ENCODE measurements at places on chromosomes 1 and 21.

DNA sequence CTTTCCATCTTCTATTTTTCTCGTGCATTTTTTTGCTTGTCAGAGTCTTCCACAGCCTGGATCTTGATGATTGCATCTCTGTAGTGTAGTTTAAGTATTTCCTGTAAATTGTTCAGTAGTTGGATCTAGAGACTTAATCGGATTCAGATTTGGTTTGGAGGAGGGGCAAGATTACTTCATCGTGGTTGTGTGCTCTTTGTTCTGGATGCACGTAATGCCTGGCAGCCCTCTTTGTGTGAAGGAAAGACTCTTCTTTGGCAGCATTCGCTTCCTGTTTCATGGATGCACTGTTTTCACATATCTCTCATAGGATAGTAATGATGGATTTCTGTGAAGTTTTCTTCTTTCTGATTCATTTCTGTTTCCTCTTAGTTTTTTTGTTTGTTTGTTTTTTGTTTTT, 14.2 kb downstream of the SEMA4A start:
- no peak for DNase-seq

DNA sequence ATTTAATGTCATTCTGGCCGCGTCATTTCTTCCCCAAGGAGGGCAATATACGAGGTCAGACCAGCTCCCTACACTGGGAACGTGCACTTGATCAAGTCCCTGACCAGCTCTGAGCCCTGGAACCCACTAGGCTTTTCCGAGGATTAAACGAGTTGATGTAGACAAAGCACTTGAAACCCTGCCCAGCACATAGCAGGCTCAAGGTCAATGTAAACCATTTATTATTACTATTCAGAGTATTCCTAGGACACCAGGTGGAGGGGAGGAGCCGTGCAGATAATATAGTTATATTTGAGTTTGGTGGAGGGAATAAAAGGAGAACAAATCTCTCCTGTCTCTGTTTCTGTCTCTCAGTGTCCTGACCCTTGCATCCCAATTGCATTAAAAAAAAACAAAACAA, 174.1 kb upstream of the IGSF21 start:
- DNase-seq: no peak

DNA sequence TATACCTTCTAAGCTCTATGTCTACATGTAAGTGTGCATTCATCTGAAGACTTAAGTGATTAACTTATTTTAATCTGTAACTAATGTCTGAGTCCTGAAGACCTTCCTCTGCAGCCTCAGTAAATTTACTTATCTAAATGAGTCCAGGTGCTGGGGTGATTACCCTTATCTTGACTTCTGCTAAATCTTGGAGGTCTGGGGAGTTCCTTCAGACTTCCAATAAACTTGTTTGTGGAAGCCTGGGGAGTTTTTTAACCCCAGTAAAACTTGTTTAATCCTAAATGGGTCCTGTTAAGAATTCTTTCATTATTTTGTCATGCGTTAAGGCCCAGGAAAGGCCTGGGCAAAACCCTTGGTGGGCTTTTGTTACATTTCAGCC, 37.0 kb downstream of the RSPH1 start:
- DNase-seq: no peak

DNA sequence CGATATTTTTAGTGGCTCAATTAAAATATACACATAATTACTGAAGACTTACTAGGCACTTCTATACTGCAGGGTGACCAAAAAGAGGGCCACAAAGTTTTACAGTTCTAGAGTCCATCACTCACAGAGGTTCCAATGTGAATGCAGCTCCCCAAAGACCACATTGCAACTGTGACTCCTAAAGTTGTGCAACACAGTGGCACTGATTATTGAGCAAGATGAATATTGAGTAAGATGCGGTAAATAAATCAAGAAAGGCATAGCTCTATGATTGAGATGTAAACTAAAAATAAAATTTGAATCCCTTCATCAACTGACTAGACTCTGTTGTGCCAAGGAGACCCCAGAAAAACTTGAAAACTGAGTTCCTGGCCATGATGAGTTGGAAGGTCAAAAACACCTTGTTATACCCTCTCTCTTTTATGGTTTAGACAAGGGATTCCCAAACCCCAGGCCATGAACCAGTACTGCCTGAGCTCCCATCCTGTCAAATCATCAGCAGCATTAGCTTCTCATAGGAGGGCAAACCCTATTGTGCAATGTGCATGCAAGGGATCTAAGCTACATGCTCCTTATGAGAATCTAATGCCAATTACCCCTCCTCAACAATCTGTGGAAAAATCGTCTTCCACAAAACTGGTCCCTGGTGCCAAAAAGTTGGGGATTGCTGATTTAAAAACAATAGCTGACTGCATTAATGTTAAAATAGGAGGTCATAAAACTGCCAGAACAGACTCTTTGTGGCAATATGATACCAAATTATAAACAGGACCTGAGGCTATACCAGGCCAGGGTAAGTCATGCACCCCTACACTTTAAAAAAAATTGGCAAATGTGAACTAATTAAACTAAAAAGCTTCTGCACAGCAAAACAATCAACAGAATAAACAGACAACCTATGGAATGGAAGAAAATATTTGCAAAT, 94.3 kb downstream of the ADGRL4 start:
- DNase-seq: no peak

DNA sequence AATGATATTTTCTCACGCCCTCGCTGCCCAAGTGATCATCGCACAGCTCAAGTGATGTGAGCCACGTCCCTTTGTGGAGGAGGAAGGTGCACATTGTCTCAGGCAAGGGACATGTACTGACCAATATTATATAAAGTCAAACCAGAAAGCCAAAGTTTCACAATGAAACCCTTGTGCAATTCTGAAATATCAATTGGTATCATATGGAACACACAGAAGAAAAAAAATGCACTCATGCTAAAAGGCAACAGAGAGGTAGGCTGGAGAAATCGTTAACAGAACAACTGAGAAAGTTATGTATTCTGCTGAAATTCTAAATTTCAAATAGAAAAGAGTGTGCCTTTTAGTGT, 1.9 kb downstream of the JAM2 start:
- DNase-seq: no peak

DNA sequence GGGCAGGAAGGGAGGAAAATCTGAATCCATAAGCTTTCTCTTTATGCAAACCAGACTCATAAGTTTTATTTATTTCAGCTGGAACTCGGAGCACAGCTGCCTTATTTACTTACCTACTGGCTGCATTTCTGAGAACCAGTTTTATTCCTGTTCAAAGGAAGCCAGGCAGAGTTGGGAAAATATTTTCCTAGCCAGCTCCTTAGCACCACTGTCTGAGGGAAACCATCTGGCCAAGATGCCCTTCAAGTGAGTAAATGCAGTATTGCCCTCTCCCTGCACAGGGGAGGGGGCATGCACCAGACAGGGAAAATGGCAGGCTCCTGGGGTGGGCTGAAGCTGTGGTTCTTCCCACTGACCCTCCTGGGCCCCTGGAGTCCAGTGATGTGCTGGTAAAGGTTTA, 28.9 kb upstream of the FMOD start:
- DNase-seq: no peak

GRCh38 chr1:179876300-179876715, 1.3 kb downstream of the TOR1AIP2 start:
- no peak for DNase-seq

Data from activated naive CD4-positive, alpha-beta T cell treated with anti-CD3 and anti-CD28 coated beads, Interleukin-2, amount 50 U/mL, for 16 hours (primary cell).